ENCODE measurements at places on chromosomes 16 and 17.

GRCh38 chr17:33151565-33151964 is 141.5 kb downstream of the ASIC2 start:
- H3K4me1 ChIP-seq = no peaks in the 10 kb centered on the region
- H3K27me3 ChIP-seq = no peaks in the 10 kb centered on the region
- H3K36me3 ChIP-seq = no peaks in the 10 kb centered on the region

- H3K27me3 ChIP-seq = no peaks in the 10 kb centered on the region
- H3K4me3 ChIP-seq = no peak overlapping the region
- no peak for DNase-seq
Measured at GRCh38 chr17:82678265-82678891, 20.1 kb downstream of the RAB40B start.

GRCh38 chr17:19865021-19865420 is 2.7 kb downstream of the ULK2 start:
- no peak for DNase-seq
- H3K36me3 ChIP-seq = peaks cover 28% of the 10 kb centered on the region
- H3K4me3 ChIP-seq = no peak overlapping the region
- H3K27ac ChIP-seq = no peak overlapping the region
- H3K4me1 ChIP-seq = peaks cover 6% of the 10 kb centered on the region

DNA sequence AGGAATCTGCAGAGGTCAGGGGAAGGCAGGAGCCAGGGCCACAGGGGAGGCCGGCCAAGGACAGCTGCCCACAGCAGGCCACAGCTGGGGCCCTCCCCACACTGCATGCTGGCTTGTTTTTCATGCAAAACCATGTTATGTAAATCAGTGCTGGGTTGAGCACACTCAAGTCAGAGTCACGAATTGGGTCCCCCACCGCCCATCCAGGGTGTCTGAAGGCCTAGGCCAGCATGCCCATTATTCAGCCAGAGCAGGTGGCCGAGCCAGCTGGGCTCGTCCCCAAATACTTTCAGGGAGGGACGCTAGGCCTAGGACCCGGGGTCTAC is 51.2 kb upstream of the TOB1 start:
- H3K4me3 ChIP-seq = no peak overlapping the region
- no peaks in the 10 kb centered on the region for H3K27me3 ChIP-seq
- no peak overlapping the region for H3K27ac ChIP-seq
- H3K36me3 ChIP-seq = no peaks in the 10 kb centered on the region

- peak overlapping the region; percentile 9 for H3K27ac ChIP-seq
- no peak for DNase-seq
- peaks cover 28% of the 10 kb centered on the region for H3K4me1 ChIP-seq
- no peak overlapping the region for H3K4me3 ChIP-seq
- peaks cover 17% of the 10 kb centered on the region for H3K36me3 ChIP-seq
Measured at GRCh38 chr16:27367461-27368357, 34.3 kb upstream of the IL21R start.

DNA sequence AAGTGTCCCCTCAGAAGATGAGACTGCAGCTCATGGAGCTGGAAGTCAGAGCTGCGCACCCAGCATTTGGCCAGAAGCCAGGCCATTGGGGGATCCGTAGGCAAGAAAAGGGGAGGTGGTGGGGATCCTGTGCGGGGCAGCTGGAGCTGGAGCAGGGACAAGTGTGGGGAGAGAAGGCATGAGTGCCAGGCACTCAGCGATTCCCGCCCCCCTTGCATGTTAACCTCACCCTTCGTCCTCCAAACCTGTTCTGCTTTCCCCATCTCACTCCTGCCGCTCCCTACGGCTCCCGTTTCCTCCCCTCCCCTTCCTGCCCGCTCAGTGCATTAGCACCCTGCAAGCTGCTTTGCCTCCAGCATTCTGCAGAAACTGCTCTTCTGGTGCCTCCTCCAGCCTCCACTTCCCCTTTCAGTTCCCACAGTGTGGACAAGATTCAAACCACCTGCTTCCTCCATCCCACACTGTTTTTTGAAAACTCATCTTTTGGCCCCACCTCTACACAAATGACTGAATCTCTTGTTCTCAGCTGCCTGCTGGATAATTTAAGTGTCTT is 5.6 kb downstream of the ALOX15 start:
- H3K27me3 ChIP-seq = peaks cover 31% of the 10 kb centered on the region
- no peaks in the 10 kb centered on the region for H3K4me1 ChIP-seq
- no peaks in the 10 kb centered on the region for H3K36me3 ChIP-seq
- DNase-seq = no peak
- H3K4me3 ChIP-seq = no peak overlapping the region

DNA sequence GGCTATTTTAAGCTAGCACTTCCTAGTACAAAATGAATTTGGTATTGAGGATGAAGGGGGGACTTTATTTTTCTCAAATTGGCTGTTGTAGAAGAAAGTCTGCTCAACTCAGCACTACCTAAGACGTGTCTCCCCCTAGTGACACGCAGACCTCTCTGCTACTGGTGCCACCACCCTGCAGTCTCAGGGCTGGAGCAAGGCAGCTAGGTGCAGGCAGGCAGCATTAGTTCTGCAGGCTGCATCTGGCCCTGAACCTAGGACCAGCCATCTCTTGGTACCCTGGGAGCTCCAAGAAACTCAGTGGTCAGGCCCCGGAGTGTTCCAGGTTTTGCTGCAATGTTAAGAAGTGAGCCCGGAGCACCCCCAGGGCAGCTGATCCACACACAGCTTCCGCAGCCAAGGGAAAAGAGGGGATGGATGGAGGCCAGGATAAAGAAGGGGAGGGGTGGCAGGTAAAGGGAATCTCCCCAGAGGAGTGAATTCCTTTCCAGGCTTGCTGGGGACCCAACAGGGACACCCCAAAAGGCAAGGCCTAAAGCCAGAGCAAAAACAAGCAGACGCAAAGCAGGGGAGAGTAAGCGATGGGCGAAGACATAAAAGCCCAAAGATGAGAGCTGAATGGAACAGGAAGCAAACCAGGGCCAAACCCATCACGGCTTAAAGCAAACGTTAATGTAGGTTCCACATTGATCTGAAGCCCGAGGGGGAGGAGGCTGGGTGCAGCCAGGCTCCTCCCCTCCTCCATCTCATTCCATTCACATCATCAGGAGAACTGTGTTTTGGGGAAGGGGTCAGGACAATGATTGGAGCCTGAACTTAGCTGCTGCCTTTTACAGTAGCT is 200.5 kb downstream of the ZFHX3 start:
- no peak overlapping the region for H3K27ac ChIP-seq
- peaks cover 10% of the 10 kb centered on the region for H3K4me1 ChIP-seq
- H3K27me3 ChIP-seq = no peaks in the 10 kb centered on the region
- no peaks in the 10 kb centered on the region for H3K36me3 ChIP-seq

GRCh38 chr17:27562777-27563455 is 68.1 kb upstream of the LGALS9 start:
- no peak overlapping the region for H3K4me3 ChIP-seq
- no peaks in the 10 kb centered on the region for H3K36me3 ChIP-seq
- no peak overlapping the region for H3K27ac ChIP-seq
- peaks cover 14% of the 10 kb centered on the region for H3K4me1 ChIP-seq
- no peak for DNase-seq

- DNase-seq = peak; percentile 86
- peaks cover 20% of the 10 kb centered on the region for H3K36me3 ChIP-seq
- peak overlapping the region; percentile 95 for H3K4me3 ChIP-seq
- H3K27me3 ChIP-seq = no peaks in the 10 kb centered on the region
Measured at GRCh38 chr17:38871247-38872015, 1.6 kb downstream of the LASP1 start.

GRCh38 chr17:75049706-75050105 is 2.7 kb downstream of the KCTD2 start:
- no peak for DNase-seq
- H3K36me3 ChIP-seq = peaks cover 55% of the 10 kb centered on the region
- H3K4me3 ChIP-seq = no peak overlapping the region
- H3K4me1 ChIP-seq = peaks cover 13% of the 10 kb centered on the region

DNA sequence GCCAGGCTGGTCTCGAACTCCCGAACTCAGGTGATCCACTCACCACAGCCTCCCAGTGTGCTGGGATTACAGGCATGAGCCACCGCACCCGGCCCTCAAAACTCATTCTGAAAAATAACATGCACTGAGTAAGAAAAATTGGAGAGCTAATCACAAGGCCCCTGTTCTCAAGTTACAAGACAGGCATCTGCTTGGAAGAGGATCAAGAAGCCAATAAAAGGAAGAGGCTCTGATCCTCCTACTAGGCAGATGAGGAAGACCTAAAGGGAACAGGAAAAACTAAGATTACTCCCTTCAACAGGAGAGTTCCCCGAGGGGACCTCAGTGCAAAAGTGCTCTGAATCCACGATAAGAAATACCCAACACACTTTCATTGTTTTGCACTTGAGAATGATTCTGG is 18.4 kb downstream of the BLMH start:
- H3K4me3 ChIP-seq = no peak overlapping the region
- H3K27me3 ChIP-seq = no peaks in the 10 kb centered on the region
- H3K27ac ChIP-seq = no peak overlapping the region
- peaks cover 77% of the 10 kb centered on the region for H3K36me3 ChIP-seq
- no peak for DNase-seq

DNA sequence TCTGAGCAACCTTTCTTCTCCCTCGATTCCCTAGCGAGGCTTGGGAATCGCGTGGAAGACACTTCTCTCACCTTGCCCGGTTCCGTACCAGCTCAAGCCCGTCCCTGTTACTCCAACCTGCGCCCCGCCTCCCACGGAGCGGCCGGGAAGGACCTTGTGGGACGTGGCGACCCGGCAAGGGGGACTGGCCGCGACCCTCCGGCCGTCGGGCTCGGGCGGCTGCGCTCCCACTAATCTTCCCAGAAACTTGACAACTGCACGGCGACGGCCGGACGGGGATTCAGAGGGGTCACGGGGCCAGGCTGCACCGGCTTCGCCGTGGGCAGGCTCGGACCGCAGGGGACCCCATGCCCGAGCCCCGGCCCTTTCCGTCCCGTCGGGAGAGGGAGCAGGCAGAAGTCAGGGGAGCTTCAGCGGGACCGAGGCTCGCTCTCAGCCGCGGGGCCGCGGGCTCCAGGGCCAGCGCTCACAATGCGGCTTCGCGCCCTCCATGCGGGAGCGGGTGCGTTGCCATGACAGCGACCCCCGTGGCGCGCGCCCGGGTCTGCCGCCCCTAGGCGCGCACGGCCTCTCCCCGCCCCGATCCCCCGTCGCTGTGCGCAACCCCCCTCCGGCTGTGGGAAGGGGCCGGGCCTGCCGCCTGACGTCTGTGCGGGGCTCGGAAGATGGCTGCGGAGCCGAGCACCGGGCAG is at the start of gene SGSM2:
Gene SGSM2, plus strand, starts transcription at position 650 of the 692 bp plus-strand sequence. CDS start 188 bp downstream, outside the sequence.
- H3K27ac ChIP-seq = peak within 1 kb of the TSS; percentile 62
- peak; percentile 68 for DNase-seq
- H3K4me3 ChIP-seq = peak within 1 kb of the TSS; percentile 82
- H3K4me1 ChIP-seq = peaks cover 6% of the 10 kb centered on the region
- no peaks in the 10 kb centered on the region for H3K27me3 ChIP-seq
- peaks cover 50% of the 10 kb centered on the region for H3K36me3 ChIP-seq

DNA sequence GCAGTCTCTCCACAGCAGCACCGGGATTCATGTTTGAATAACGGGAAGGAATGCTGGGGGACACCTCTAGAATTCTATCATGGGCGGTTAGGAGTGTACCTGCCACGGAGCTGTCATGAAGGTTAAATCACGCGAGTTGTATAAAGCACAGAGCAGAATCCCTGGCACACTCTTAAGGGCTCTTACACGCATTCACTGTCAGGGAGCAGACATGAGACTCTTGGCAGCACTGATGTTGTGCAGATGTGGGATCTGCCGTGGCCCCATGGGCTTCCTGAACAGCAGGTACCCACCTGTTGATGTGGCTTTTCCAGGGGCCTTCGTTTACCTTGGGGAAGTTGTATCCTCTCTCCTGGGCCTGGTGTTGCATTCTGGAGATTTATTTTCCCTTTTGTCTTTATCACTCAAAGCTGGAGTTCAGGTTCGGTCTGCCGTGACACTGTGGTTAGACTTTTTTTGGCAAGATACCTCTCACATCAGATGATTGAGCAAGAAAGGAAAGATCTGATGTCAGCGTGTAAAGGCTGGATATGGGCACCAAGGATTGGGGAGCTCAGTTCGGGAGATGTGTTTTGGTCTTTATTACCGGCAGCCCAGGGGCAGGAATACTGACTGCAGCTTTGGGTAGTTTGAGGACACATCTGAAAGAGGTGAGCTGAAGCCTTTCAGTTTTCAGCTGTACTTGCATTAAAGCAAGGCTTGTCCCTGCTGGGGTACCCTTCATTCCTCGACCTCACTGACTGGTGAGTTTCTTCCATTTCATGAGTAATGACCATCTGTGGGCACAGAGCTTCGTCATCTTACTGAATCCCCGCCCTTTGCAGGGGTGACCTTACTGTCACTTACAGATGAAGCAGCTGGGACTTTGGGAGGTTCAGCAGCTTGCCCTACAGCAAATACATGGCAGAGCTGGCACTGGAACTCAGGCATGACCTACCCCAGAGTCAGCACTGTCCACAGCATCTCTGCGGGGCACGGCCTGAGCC is 19.3 kb downstream of the KNOP1 start:
- no peak overlapping the region for H3K4me3 ChIP-seq
- H3K27me3 ChIP-seq = no peaks in the 10 kb centered on the region
- no peak overlapping the region for H3K27ac ChIP-seq
- peaks cover 21% of the 10 kb centered on the region for H3K36me3 ChIP-seq
- no peak for DNase-seq

GRCh38 chr16:52546291-52547003 is 496 bp downstream of the TOX3 start:
- H3K27ac ChIP-seq = no peak overlapping the region
- DNase-seq = no peak
- no peaks in the 10 kb centered on the region for H3K36me3 ChIP-seq
- no peaks in the 10 kb centered on the region for H3K4me1 ChIP-seq
- peaks cover 76% of the 10 kb centered on the region for H3K27me3 ChIP-seq

GRCh38 chr17:1110862-1111598 is 68.8 kb downstream of the ABR start:
- H3K27me3 ChIP-seq = no peaks in the 10 kb centered on the region
- H3K4me1 ChIP-seq = peaks cover 42% of the 10 kb centered on the region
- peak; percentile 90 for DNase-seq
- H3K4me3 ChIP-seq = no peak overlapping the region
- H3K36me3 ChIP-seq = no peaks in the 10 kb centered on the region
- H3K27ac ChIP-seq = peak overlapping the region; percentile 86

GRCh38 chr16:72728516-72728915 is 319.4 kb downstream of the ZFHX3 start:
- no peak overlapping the region for H3K4me3 ChIP-seq
- H3K27me3 ChIP-seq = no peaks in the 10 kb centered on the region
- H3K36me3 ChIP-seq = no peaks in the 10 kb centered on the region
- H3K4me1 ChIP-seq = peaks cover 7% of the 10 kb centered on the region

DNA sequence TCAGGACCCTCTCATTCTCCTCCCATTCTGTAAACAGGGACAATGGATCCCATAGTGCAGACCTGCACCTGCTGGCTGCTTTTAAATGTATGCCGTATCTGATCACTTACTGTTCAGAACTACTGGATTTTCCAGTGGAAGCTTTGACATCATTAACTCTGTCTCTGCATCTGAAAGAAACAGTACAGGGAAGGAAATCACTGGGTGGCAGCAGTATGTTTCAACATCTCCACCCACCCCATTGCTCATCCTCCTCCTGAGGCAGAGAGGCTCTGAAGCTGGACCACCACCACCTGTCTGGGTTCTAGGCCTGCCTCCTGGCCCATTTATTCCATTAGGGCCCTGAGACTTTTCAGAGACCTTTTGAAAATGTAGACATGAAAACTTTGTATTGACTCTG is 2.6 kb downstream of the CCL15 start:
- no peak overlapping the region for H3K27ac ChIP-seq
- H3K4me1 ChIP-seq = no peaks in the 10 kb centered on the region
- DNase-seq = no peak
- no peaks in the 10 kb centered on the region for H3K27me3 ChIP-seq
- H3K36me3 ChIP-seq = no peaks in the 10 kb centered on the region
- no peak overlapping the region for H3K4me3 ChIP-seq

GRCh38 chr16:87483481-87483880 is 9.3 kb downstream of the ZCCHC14 start:
- H3K4me1 ChIP-seq = peaks cover 29% of the 10 kb centered on the region
- DNase-seq = no peak
- no peaks in the 10 kb centered on the region for H3K27me3 ChIP-seq
- no peak overlapping the region for H3K4me3 ChIP-seq
- peaks cover 5% of the 10 kb centered on the region for H3K36me3 ChIP-seq
